ENCODE measurements at places on chromosomes 13 and 19. TPM values are rescaled to one million over a fixed set of nuclear protein-coding genes. Genes with fewer than 3 reads are reported as not detected.

Gene IL12RB1
- 0.75 TPM for total RNA-seq

GRCh38 chr13:113061271-113061625 is 44.3 kb upstream of the F7 start:
- H3K27ac ChIP-seq = no peak overlapping the region
- no peak for DNase-seq
- H3K36me3 ChIP-seq = peaks cover 54% of the 10 kb centered on the region
- H3K27me3 ChIP-seq = peaks cover 4% of the 10 kb centered on the region
- H3K4me3 ChIP-seq = no peak overlapping the region

Gene PPP1R37
- 21.0 TPM for total RNA-seq

Gene SLAIN1
- total RNA-seq = 7.1 TPM

Gene PLEKHF1
- 28.7 TPM for total RNA-seq

All from esophagus muscularis mucosa (tissue), 4 donors.